ENCODE measurements at places on chromosomes 2 and 18.

GRCh38 chr2:61414674-61415073, 56.2 kb downstream of the USP34 start:
- DNase-seq: no peak

DNA sequence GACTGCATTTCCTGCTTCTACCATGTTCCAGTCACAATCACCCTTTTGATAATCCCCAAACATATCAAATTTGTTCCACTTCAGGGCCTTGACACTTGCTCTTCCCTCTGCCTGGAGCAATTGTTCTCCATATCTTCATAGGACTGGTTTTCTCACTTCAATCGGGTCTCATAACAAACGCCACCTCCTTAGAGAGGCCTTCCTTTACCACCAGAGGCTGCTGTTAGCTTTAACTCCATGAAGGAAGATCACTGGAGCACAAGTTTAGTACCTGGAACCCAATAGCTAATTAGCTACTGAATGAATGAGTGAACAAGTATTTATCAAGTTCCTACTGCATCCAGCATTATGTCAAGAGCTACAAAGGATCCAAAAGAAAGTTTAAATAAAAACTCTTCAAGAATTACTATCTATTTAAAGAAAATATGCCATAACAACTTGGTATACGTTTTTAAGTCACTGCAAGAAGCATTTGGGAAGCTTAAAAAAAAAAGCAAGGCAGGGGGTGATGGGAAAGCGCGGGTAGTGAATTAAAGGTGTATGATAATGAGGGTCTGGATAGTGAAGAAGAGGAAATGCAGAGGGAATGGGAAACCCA, 58.8 kb downstream of the BAZ2B start:
- DNase-seq: peak; percentile 10

GRCh38 chr2:150475479-150476250, 11.8 kb downstream of the RND3 start:
- no peak for DNase-seq

DNA sequence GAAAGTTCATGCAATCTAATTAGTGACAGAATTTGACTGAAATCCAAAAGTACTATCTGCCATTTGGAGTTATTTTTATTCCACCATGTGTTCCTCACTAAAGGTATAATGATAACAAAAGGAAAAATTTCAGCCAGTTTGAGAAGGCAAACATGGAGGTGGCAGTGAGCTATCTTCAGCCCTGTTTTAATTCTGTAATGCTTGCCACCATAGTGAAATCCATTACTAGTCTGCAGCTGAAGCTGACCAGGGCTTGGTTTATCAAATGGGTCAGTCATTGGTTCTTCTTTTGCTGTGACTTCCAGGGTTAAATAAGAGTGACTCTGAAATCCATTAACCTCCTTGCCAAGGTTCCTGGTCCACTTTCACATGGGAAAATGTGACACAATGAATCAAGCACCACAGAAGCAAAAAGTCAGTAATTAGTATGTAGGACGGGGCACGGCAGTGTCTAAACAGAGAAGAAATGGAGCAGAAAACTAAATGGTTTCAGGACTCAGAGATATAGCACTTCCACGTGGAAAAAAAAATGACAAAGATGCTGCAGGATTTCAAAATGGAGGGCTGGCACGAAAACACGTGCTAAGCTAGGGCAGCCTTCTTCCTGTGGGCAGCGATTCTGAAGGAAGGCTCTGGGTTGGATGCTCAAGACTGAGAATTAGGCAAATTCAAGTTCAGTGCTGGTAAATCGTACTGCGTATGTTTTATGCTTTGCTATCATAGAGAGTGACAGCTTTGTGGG, 87.2 kb downstream of the EPHA4 start:
- DNase-seq: no peak

GRCh38 chr2:35803126-35803525, 552.5 kb upstream of the CRIM1 start:
- DNase-seq: no peak

GRCh38 chr2:127162261-127163089, 55.5 kb upstream of the BIN1 start:
- DNase-seq: no peak

GRCh38 chr2:167863377-167863776, 384.0 kb downstream of the STK39 start:
- no peak for DNase-seq

DNA sequence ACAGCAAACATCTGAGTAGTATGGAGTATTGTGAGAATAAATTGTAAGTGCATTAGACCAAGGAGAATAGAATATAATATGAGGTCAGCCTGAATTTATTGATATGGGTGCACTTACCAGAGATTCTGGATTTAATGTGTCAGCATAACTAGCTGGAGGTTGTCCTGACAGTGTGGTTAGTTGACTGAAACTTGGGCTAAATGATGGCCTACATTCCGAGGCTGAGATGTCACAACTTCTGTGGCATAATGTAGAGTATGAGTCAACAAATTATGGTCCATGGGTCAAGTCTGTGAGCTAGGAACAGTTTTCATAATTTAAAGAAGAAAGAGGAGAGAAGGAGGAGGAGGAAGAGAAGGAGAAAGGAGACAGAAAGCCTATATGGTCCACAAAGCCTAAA, 127.6 kb downstream of the QPCT start:
- no peak for DNase-seq

GRCh38 chr18:35495536-35496314, 2.0 kb downstream of the INO80C start:
- no peak for DNase-seq

- no peak for DNase-seq
Observed at GRCh38 chr2:181937473-181937872, 45.9 kb downstream of the ITPRID2 start.

DNA sequence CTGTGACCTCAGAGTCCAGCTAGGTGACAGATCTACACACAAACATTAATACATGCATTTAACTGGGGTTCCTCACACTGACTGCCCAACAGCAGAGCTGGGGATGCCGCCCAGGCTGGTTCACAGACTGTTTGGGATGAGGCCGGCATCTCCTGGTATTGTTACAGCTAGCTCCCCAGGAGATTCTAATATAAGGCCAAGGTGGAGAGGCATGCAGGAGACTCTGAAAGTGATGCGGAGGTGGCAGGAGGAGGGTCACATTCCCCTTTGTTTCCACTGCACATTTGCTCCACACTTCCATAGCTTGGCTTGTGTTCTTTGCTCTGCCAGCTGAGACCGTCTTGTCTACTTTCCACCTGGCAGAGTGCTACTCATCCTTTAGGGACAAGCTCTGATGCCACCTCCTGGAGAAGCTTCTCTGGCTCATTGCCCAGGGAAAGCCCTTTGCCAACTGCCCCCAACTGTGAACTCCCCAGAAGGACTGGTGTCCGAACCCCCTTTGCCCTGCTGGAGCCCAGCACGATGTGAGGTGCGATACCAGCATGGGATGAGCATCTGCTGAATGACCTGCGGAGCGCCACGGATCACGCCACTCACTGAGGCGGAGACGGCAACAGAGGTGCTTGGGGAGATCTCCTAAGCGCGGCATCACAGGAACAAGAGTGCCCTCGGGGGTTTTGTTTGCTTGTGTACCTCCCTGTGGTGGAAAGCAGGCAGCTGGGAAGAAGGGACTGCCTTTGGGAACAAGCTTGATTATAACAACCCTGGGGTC, 88.8 kb downstream of the UXS1 start:
- DNase-seq: no peak

- DNase-seq: no peak
Observed at GRCh38 chr2:61857224-61857623, 3.4 kb upstream of the FAM161A start.

GRCh38 chr2:149724091-149724490, 136.5 kb upstream of the MMADHC start:
- DNase-seq: no peak

DNA sequence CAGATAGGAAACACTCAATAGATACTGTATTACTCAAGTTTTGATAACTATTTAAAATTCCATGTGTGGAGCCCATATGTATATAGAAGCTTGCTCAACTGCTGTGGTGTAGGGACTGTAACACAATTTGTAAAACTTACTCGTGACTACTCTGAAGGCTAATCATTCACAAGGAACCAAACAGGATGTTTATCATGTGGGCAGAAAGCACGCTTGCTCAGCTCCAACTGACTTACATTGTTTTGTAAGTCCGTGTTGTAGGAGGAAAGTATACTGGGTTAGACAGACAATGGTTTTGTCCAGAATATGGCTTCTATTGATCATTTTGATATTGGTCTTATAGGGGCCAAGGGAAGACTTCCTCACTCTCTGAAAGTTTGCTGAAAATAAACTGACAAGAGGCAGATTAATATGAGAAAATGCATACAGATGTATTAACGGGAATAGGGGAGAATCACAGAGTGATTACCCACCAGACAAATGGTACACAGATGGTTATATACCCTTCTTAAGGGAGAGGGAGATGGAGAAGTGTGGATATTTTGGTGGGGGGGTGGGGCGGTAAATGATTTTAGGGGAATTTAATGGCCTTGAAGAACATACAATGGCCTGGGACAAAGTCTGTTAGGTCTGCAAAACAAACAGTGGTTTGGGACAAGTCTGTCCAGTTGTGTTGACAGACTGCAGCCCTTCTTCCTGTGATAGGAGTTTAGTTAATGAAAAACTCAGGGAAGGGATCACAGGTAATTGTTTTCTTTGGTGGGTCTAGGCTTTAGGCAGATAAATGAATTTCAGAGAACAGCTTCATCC, 259.3 kb upstream of the SP5 start:
- DNase-seq: no peak

DNA sequence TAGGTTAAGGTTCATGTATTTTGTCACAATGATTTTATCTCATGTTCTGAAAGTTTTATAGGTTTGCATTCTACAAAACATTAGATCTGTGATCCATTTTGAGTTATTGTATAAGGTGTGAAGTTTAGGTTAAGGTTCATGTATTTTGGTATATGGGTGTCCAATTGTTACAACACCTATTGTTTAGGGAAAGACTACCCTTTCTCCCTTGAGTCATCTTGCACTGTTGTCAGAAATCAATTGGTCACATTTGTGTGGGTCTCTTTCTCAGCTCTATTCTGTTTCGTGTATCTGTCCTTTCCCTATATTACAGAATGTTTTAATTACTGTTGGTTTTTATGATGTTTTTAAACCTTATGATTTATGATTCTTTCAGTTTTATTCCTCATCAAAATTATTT, 192.3 kb downstream of the MCFD2 start:
- DNase-seq: no peak

GRCh38 chr2:226066873-226067272, 667.4 kb downstream of the NYAP2 start:
- DNase-seq: no peak

GRCh38 chr2:209236377-209236776, 187.5 kb upstream of the MAP2 start:
- no peak for DNase-seq

GRCh38 chr2:23385748-23386338, 864 bp downstream of the KLHL29 start:
- peak; percentile 41 for DNase-seq

DNA sequence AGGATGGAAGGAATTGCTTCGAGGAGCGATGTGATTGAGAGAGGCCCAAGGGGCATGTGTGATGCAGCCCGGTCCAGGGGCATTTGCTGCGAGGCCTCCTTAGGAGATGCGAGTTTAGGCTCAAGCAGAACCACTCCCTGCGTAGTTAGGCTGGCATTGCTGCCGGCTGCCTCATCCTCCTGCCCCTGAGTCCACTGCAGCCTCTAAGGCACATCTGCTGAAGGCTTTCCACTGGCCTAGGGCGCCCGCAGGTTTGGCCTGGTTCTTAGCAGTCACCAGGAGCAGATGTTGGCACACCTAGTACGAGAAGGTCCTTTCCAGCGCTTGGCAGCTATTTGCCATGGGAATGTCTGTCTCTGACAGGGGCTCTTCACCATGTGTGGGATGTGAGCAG, 20.7 kb downstream of the INPP5D start:
- DNase-seq: no peak

DNA sequence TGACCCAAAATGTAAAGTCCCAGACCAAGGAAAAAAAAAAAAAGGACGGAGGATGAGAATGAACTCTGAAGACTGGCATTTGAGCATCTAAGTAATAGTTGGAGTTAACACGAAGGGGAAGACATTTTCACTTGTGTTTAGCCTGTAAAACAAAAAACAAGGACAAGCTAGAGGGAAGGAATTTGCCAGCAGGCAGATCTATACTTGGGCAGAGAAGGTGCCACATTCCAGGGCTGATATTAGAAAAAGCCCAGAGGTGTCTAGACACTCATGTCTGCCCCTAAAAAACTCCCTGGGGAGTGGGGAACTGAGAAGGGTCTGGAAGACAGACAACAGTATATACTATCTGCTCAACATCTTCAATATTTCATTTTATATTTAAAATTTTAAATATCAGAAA, 171.1 kb downstream of the ZEB2 start:
- no peak for DNase-seq

- no peak for DNase-seq
Observed at GRCh38 chr2:105397953-105398335, 907 bp downstream of the FHL2 start.

DNA sequence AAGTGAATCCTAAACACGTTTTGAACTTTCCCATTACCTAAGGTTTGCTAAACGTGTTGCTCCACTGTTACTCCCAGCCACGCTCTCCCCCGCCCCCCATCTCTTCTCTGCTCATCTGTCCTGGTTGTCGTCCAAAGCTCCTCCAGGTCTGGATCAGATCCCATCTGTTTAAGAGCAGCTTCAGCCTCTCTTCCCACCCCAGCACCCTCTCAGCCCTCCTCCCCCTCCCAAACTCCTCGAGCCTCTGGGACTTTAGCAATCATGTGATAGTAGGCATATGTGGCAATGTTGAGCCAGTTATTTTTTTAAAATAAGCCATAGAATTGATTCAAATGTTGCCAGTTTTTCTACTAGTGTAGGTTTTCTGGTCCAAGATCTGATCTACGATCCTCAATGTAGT, 20.0 kb upstream of the LPIN1 start:
- DNase-seq: no peak

DNA sequence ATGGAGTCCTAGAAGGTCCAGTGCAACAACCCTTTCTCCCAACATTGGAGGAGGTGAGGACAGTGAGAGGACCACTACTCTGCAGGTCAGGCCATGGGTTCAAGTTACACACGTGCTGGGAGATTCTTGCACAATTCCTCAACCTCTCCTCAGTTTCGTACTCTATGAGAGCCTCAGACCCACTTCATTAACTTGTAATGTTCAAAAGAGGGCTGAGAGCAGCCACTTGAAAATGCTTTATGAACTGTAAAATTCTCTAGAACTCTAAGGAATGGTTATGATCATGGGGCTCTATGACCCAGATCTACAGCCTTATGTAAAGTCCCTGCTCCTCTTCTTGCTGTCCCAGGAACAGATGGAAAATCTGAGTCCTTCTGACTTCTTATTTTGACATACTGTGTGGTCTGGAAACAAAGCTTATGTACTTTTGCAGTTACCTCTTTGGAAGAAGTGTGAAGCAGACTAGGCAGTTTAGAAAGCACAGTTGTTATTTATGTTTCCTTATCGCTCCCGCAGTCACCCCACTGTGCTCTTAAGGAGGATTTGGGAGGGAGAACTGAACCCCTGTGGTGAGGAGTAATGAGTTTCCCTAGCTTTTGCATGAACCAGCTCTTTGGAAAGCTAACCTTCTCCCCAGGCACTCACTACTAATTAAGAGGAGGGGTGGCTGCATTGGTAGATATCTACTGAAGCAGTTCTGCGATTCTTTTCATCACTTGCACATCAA, 296.6 kb downstream of the LRRTM1 start:
- no peak for DNase-seq

- DNase-seq: no peak
Observed at GRCh38 chr2:108589372-108589771, 55.1 kb downstream of the LIMS1 start.

GRCh38 chr2:207317378-207317984, 151.7 kb upstream of the KLF7 start:
- DNase-seq: no peak

- no peak for DNase-seq
Observed at GRCh38 chr18:23565916-23566547, 20.3 kb downstream of the NPC1 start.
